ENCODE measurements at places on chromosomes 16 and 17.

DNA sequence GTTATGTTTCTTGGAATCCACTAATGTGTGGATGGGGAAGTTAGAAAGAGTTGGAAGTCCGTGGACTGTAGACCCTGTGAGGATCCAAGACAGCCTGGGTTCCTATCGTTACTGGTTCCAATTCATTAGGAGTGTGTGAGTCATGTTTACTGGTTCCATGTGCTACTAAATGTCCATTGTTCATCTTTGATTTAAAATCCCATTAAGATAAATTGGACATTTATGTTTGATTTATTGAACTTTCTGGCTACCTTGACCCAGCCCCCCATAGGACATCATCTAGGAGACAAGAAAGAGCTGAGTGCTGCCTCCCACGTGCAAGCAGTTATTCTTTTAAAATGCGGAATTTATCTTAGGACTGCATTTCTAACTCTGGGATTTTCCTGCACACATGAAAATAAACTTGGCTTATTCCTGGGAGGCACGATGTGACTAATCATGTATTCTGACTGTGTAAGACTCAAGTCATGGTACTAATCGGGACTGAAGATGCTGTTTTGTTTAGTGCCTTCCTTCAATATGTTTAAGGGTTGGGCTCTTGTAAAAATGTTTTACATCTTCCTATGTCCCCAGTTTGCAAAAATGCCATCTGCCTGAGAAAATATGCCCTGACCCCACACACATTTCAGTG is 53.4 kb downstream of the RGS9 start:
- no peak for DNase-seq

GRCh38 chr17:28549236-28550132 is 2.9 kb downstream of the UNC119 start:
- no peak for DNase-seq

- DNase-seq, result no peak
Observed at GRCh38 chr16:8853150-8853549, 15.7 kb downstream of the CARHSP1 start.

DNA sequence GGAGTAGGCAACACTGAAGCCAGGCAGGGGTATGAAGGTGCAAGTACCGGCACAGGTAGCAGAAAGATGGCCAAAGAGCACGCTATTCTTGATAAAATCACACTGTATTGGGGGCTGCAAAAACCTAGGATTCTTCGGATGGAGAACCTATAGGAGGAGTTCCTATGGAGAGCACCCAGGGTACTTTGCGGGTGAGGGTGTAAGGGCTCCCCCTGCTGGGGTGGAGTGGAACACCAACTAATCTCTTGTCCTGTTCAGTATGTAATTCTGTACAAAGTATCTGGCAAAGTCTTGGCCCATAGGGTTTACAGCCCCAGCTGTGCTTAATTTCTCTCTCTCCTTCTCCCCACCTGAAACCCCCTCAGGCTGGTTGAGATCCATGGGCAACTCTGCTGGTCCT is 393.1 kb upstream of the ASIC2 start:
- no peak for DNase-seq

DNA sequence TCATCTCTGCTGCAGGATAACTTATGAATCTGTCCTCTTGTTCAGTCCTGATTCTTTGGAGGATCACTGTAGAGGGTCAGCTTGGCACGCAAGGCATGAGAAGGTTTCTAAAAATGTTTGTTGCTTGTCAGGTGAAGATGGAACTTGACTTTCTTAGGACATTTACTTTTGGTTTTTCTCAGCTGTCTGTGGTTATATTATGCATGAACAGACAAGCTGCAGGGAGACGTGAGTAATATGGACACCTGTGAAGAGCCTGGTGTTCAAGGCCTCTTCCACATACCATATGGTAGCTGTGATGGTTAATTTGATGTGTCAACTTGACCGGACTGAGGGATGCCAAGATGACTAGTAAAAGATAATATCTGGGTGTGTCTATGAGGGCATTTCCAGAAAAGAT is 270.2 kb upstream of the CPHXL start:
- DNase-seq, result peak; percentile 84

GRCh38 chr16:67464565-67464964 is 16.4 kb downstream of the ATP6V0D1 start:
- no peak for DNase-seq

GRCh38 chr17:71084219-71084618 is 914.9 kb downstream of the KCNJ2 start:
- DNase-seq, result peak; percentile 5

GRCh38 chr17:55168958-55169687 is 95.6 kb upstream of the HLF start:
- DNase-seq, result no peak

GRCh38 chr17:48547808-48548522 is 3.1 kb upstream of the HOXB2 start:
- no peak for DNase-seq

- no peak for DNase-seq
Observed at GRCh38 chr17:77802333-77802615, 156.2 kb upstream of the TNRC6C start.

DNA sequence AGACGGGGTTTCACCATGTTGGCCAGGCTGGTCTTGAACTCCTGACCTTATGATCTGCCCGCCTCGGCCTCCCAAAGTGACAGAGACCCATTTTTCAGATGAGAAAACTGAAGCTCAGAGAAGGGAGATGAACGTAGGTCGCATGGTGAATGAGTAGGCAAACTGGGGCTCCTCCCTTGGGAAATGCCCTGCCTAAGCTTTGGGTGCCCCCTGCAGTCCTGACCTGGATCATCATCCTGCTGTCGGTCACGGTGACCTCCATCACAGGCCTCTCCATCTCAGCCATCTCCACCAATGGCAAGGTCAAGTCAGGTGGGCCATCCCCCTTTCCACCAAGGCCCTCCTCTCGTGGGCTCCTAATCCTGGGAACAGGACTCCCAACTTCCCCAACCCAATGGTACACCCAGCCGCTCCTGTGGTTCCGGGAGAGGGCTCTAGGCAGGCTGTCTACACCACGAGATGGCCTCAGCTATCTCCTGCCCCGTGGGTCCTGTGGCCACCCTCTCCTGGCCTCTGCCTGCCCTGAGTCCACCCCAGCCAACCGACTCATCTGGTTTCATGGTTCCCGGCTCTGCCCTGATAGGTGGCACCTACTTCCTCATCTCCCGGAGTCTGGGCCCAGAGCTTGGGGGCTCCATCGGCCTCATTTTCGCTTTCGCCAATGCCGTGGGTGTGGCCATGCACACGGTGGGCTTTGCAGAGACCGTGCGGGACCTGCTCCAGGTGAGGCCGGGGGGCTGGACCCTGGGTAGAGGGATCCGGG is 4.7 kb downstream of the SLC12A3 start:
- no peak for DNase-seq

DNA sequence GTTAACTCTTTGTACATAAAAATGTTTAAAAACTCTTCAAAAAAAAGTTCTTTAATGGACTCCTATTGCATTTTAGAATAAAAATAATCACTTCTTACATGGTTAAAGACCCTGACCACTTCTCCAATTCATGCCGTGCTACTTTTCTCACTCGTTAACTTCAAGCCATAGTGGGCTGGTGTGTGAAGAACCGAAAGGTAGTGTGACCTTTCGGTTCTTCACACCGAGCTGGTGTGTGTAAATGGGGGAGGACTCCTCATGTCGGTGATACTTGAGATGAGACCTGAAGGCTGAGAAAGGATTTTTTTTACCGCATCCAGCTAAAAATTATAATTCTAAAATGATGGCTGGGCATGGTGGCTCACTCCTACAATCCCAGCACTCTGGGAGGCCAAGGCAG is 22.1 kb downstream of the RFFL start:
- no peak for DNase-seq

DNA sequence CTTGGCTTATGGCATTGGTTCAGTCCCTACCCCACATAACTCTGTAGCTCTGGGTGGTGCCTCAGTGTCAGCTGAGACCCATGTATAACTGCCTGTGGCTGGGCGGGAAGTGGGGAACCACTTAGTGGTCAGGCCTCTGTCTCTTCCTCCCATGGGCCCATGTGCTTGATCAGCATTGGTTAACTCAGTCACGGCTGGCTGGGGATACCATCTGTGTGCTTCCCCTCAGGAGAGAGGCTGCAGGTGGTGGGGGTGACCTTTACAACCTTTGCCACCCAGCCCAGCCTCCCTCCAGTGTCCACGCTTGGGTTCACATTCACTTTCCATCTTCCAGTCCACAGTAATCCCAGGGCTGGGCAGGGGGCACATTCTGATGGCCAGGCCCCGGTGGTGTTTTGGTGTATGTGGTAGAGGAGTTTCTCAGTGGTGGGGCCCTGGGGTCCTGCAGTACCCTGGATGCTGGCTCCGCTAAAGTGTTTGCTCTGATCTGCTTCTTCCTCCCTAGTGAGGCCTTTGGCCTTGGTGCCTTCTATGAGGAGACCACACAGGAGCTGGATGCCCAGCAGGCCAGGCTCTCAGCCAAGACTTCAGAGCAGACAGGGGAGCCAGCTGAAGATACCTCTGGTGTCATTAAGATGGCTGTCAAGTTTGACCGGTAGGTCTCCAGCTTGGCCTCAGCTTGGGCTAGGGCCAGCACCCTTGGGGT is 10.2 kb upstream of the NFATC3 start:
- DNase-seq, result no peak

GRCh38 chr17:14904386-14904785 is 360.7 kb downstream of the PMP22 start:
- DNase-seq, result no peak

GRCh38 chr16:27273330-27273669 is 4.7 kb upstream of the NSMCE1 start:
- no peak for DNase-seq

DNA sequence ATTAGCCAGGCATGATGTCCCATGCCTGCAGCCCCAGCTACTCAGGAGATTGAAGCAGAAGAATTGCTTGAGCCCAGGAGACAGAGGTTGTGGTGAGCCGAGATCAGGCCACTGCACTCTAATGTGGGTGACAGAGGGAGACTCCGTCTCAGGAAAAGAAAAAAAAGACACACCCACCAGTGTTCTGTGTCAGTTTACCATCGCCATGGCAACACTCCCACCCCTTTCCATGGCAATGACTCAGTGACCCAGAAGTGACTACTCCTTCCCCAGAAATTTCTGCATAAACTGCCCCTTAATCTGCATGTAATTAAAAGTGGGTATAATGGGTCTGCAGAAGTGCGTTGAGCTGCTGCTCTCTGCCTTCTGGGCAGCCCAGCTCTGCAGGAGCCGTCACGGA is 4.0 kb upstream of the ZC3H18 start:
- no peak for DNase-seq

GRCh38 chr16:10964039-10964890 is 19.9 kb downstream of the CLEC16A start:
- DNase-seq, result peak; percentile 85

- DNase-seq, result no peak
Observed at GRCh38 chr16:11379420-11379819, 34.2 kb downstream of the RMI2 start.

Measured in cerebellar cortex (tissue), 1 donor.